ENCODE measurements at places on chromosomes 3 and 15.

GRCh38 chr3:45223889-45224727 lies 2.0 kb downstream of the TMEM158 start:
- no peak for DNase-seq

DNA sequence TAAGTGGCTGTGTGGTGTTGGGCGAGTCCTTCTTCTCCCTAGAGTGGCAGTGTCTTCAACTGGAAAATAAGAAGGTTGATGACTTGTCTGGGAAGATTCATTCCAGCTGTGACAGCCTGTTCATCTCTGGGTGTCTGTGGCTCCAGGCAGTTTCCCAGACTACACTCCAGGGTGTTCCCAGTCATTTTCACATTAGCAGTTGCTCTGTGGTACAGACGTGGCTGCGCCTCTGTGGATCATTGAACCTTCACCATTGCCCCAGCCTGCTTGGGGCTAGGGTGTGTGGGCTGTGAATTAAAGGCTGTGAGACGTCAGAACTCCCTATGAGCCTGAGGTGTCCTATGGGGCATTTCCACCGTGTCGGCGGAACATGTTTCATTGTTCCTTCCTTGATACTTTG lies 239.6 kb upstream of the NR2E3 start:
- DNase-seq: no peak

DNA sequence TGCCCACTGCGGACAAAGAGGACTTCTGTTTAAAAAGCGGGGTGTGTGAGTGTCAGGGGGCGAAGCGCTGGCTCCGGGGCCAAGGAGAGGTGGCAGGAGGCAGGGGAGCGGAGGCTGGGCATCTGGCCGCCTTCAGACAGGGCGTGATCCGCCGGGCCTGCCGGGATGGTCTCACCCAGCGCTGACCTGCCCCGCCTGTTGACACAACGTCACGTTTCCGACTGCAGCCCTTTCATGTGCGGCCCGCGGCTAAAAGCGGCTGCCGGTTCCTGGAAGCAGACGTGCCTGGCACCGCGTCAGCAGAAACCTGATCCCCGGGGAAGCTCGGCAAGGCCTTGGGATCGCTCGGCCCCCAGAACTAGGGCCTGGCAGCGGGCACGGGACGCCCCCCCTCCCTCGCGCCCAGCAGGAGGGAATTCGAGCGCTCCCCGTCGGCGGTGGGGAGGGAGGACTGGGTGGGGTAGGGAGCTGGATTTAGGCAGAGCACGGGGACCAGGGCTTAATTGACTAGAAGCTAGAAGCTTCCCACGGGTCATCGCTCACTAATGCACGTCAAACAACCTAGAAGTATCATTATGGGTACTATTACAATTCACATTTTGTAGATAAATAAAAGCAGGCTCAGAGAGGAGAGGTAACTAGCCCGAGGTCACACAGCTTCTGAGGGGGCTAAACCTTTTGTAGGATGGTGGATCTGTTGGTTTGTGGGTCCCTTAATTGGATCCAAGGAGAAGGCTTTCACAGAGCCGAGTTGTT lies 7.7 kb downstream of the BHLHE40 start:
- DNase-seq: peak; percentile 82

DNA sequence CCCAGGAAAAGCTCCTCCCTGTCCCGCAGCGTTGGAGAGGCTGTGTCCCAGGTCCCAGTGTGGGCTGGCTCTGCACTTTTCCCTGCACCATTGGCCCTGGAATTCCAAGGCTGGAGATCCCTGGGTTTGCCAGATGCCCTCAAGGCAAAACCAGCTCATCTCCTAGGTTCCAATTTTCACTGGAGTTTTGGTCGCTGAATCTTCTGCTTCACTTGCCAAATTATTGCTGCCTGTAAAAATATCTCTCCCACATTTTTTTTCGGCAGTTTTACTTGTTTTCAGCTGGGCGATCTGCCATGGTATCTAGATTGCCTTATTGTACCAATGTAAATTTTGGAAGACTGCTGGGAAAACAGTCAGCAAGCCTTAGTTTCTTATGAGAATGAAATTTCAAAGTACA lies 150.9 kb upstream of the ATP10A start:
- DNase-seq: no peak

DNA sequence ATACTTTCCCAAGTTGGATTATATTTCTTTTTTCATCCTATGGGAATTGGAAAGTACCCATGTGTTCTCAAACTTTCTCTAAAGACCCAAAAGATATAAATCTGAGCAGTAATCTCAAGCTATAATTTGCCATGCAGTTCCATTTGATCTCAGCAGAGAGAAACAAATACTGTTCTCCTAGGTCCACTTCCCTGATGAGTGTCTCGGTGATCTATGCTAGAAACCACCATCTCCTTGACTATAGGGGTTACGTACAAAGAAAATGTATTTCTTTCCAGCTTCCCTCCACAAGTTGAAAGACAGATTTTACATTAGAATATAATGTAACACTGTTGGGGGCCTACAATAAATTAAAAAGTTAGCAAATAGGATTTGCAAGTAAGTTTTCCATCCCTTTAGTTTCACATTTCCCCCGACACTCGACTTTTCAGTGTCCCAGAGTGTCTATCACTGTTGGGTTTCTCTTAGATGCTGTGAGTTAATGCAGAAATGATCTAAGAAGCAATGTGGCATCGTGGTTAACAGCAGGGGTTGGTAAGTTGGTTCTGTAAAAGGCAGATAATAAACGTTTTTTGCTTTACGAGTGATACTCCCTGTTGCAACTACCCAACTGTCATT lies 465.1 kb upstream of the CFAP20DC start:
- DNase-seq: no peak

GRCh38 chr3:179323197-179324110 lies 623 bp downstream of the ZNF639 start:
- no peak for DNase-seq

GRCh38 chr3:112629425-112629824 lies 11.5 kb downstream of the CCDC80 start:
- peak; percentile 52 for DNase-seq

- DNase-seq: no peak
These were observed 9.4 kb upstream of the COPG1 start for GRCh38 chr3:129239991-129240390.

DNA sequence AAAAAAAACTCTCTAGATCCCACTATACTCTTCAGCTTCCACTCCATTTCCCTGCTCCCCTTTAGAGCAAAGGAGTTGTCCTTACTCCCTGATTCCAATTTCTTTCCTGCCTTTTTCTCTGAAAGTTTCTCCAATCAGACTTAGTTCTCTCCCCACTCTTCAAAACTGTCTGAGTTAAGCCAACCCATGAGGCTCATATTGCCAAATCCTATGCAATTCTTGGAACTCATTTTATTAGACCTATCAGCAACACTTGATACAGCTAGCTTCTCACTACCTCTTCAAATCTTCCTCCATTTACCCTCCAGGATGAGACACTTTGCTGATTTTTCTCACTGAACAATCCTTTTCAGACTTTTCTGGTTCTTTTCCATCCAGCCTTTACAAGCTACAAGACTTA lies 233.1 kb downstream of the THRB start:
- no peak for DNase-seq

GRCh38 chr3:188326968-188327367 lies 173.0 kb downstream of the LPP start:
- DNase-seq: no peak

- no peak for DNase-seq
These were observed 270.1 kb upstream of the TBL1XR1 start for GRCh38 chr3:177467247-177467985.

GRCh38 chr3:8722808-8723207 lies 10.8 kb upstream of the CAV3 start:
- DNase-seq: no peak

DNA sequence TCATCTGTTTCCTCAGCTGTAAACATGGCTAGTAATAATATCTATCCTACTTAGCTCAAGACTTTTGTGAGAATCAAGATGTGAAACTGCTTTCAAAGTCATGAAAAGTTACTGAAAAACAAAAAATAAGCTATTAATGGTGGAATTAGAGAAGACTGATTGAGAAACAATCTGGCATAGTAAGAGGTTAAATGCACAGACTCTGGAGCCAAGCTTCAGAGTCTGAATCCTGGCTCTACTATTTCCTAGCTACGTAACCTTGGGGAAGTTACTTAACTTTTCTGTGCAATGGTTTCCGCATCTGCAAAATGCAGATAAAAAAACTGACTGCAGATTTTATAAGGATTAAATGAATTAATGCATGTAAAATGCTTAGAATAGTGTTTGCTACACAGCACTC lies 28.8 kb downstream of the LRRFIP2 start:
- no peak for DNase-seq

- DNase-seq: no peak
These were observed 138.1 kb upstream of the PDZRN3 start for GRCh38 chr3:73762855-73763254.

DNA sequence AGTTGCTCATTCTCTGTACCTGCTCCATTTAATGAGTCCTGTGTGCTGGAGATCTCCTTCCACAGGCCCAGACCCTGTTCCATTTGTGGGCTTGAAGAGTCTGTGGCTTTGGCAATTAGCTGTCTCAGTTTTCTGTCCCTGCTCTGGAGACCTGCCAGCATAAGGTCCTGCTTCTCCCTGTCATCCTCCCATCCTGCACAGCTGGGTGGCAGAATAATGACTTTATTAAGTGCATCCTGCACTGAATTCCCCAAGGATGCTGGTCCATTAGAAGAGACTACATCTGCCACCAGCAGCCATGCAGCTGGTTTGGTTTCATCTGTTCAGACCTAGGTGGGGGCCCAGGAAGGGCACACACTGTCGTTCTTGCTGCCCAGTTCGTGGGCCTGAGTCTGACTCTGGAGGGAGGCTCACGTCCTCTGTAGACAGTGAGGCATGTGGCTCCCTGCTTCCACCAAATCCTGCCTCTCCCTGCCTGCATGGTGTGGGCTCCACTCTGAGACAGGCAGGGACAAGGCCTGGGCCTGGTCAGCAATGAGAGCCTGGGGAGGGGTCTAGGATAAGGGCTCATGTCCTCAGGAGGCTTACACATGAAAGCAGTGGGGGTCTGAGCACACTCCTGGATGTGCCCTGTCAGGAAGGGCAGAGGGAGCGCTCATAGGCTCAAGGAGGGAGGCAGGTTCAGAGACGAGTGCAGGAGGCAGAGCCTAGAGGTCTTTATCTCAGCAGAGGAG lies 78.4 kb upstream of the PRR23E start:
- DNase-seq: no peak

GRCh38 chr3:123119802-123120201 lies 53.0 kb downstream of the PDIA5 start:
- peak; percentile 87 for DNase-seq

DNA sequence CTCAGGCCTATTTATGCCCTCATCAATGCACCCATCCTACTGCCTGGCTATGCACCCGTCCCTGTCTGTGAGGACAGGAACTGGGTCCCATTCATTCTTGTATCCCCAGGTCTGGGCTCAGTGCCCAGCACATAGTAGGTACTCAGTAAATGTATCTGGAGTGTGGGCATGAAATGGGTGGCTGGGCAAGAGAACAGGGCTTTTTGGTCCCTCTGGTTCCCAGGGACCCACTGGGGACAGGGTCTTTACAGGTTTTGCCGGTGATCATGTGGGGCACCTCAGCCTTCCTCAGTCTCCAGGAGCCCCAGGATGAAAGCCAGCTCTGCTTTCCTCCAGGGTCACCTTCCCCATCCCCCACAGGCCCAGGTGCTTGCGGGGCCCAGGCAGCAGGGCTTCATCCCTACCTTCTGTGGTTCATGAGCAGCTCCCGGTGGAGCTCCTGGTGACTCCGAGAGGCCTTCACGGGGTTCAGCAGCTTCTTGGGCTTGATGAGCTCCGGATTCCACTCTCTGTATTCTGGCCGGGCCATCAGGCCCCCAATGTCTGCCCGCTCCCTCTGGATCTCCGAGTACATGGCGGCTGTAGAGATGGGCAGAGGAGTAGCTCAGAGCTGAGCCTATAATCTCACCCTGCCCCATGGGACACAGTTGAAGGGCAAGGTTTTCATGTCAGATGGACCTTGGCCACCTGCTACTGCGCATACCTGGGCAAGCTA lies 7.7 kb downstream of the FAM107A start:
- DNase-seq: no peak

DNA sequence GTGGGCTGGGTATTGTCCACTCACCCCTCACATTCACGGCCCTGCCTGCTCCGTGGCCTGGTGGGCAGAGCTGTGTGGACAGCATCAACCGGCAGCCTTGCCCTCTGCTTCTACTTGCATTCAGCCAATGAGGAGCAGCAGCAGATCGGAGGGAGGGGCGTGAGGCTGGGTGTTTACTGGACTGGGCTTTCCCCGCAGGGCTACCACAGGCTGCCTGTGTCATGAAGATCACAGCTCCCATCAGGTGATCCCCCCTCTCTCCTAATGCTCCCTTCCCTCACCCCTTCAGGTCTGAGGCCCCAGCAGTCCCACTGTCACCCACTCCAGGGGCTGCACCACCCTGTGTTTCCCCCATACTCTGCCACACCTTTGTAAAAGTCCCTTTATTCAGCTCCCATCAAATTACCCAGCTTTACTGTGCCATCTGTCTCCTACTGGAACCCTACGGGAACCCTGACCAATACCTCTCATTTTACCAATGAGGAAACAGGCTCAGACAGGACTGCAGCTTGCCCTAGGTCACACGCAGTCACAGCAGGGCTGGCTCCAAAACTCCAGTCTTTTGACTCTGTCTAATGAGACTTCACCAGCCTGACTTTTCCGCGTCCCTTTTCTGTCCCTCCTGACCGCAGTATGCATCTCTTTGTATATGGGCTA lies 81.1 kb downstream of the MEGF11 start:
- DNase-seq: no peak

DNA sequence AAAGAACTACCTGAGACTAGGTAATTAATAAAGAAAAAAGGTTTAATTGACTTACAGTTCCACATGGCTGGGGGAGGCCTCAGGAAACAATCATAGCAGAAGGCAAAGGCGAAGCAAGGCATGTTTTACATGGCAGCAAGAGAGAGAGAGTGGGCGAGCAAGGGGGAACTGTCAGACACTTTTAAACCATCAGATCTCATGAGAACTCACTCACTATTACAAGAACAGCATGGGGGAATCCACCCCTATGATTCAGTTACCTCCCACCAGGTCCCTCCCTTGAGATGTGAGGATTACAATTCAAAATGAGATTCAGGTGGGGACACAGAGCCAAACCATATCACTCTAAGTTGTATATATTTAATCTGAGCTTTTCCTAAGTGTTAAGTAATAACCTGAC lies 79.0 kb upstream of the MLF1 start:
- DNase-seq: no peak

DNA sequence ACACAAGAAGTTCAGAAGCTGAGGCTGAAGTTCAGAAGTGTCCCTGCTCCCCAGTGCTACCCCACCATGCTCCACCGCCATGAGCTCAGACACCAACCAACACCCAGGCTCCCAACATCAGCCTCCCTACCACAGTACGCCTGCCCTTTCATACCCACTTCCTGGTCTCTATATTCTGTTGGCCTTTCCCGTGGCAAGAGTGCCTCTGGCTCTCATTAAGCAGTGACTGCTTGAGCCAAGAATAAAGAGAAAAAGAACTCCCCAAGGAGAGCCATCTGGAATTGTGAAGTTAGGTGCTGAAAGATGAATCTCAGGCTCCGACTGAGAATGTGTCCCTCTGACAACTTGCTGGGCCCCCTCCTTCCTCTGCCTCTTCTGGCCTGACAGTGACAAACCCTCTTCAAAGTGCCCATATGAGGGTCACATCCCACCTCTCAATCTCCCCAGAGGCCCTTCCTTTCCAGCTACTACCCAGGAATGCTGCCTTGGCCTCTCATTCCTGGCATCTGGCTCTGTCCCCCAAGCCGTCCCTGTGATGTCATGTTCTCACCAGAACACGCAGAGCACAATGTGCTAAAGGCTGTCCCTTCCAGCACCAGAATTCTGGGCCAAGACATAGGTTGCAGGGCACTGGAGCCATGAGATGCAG lies 306.8 kb downstream of the NTRK3 start:
- no peak for DNase-seq

GRCh38 chr3:151722856-151723255 lies 10.9 kb upstream of the AADACL2 start:
- peak; percentile 42 for DNase-seq

GRCh38 chr3:184067573-184068055 lies 14.8 kb downstream of the HTR3C start:
- no peak for DNase-seq
